ENCODE measurements at places on chromosomes 11 and 22.

DNA sequence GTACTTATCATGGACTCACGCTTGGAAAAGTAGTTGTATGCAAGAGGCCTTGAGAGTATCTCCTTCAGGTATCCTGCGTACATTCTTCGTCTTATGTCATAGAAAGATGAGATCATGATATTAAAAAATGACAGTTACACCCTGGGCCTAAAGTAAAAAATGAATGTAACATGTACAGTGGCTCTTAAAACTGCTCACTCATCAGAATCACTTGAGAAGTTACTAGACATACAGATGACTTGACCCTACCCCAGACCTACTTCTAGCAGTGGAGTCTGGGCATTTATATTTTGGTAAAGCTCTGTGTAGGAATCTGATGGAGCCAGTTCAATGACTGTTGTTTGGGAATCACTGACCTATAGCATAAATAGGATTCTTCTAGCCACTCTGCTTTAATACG, 54.5 kb downstream of the PPME1 start:
- no peak for DNase-seq

- DNase-seq = no peak
These were observed 32.0 kb downstream of the LRRC10B start for GRCh38 chr11:61540528-61540927.

DNA sequence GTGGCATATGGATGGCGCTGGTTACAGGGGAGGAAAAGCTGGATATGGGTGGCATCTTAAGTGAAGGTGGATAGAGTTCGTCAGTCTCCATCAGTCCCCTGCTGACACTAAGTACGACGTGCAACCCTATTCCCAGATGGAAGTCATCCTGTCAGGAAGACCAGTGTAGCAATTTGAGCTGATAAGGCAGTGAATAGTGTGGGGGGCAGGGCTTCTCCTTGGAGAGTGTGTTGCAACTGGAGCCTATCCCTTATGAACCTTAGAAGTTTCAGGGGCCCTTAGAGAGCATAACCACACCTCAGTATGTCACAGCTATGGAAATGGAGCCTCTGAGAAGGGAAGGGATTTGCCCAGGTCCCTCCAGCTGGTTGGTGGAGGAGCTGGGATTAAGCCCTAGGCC, 36.1 kb upstream of the ANKK1 start:
- no peak for DNase-seq

GRCh38 chr22:48517039-48518030, 1310.3 kb downstream of the BRD1 start:
- no peak for DNase-seq

GRCh38 chr11:88806410-88806809, 259.4 kb downstream of the GRM5 start:
- DNase-seq = no peak

- no peak for DNase-seq
These were observed 23.0 kb downstream of the ZFTA start for GRCh38 chr11:63745304-63746170.

DNA sequence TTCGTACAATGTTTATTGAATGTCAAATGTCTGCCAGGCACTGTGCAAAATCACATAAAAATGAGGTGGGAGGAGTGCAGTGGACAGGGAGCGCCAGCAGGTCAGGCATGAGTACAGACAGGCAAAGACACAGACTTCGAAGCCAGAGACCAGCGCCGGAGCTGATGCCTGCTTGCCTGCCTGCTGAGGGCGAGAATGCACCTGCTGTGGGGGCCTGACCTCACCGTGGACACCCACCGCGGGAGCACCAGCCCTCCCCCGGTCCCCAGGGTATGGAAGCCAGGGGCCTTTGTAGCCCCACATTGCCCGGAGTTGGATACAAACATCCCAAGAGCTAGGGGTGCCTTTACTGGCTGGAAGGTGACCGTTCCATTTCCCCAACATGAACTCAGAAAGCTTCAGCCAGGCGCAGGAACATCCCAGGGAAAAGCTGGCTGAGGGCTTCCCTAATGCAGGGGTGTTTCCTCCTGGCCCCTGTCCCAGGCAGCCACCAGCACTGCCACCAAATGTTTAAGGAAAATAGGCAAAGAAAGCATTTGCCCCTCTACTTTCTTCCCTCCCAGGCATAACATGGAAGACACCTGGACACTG, 17.9 kb downstream of the IFITM10 start:
- DNase-seq = no peak

DNA sequence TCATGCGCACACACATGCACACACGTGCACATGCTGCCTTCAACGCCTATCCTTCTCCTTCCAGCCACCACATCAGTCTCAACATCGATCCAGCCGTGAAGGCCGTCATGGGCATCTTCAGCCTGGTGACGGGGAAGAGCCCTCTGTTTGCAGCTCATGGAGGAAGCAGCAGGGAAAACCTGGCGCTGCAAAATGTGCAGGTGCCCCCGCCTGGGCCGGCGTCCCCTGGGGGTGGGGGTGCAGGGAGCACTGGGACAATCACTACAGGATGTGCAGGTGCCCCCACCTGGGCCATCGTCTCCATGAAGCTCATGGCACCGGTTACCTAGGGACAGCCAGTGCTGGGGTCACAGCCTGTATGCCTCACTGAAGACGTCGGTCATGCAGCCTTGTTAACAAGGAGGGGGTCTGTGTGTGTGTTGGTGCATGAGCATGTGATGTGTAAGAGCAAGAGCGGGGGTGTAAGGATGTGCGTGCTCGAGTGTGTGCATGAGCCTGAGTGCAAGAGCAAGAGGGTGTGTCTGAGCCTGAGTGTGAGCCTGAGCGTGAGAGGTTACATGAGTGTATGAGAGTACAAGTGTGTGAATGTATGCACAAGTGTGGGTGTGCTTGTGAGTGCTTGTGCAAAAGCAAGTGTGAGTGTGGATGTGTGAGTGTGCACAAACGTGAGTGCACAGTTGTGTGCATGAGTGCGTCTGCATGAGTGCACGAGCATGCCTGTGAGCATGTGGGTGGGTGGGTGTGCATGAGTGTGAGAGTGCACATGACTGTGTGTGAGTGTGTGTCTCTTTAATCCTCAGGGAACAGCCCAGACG, 31.5 kb downstream of the NADSYN1 start:
- DNase-seq = no peak

- no peak for DNase-seq
These were observed 471.4 kb downstream of the SOX6 start for GRCh38 chr11:15884777-15885540.

- DNase-seq = no peak
These were observed 176.0 kb downstream of the ARHGAP42 start for GRCh38 chr11:100863080-100863581.

DNA sequence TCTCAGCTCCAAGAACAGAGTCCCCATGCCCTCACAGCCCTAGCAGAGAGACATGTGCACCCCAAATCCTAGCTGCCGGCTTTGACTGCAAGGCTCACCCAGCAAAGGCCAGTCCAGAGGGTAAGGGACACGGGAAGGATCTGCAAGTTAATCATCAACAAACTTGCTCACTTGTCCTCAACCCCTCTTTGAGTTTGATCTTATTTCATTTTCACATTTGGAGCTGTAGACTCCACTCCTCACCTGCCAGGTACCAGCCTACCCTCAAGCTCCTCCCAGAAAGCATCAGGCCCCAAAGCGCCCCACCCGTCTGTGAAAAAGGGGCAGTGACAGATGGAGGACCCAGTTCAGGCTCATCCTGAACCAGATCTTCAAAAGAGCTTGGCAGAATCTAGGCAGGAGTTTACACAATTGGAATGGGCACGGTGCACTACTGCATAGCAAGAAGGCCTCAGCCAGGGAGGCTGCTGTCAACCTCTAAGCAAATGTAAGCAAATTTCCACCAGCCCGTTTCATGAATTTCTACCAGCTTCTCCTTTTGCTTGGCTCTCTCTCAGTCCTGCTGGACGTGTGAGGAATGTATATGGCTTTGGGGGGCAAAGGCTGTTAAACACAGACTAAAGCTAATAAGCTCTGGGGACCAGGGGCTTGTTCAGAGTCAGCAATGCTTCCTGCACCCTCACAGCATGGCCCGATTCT, 5.5 kb downstream of the EHD1 start:
- no peak for DNase-seq

DNA sequence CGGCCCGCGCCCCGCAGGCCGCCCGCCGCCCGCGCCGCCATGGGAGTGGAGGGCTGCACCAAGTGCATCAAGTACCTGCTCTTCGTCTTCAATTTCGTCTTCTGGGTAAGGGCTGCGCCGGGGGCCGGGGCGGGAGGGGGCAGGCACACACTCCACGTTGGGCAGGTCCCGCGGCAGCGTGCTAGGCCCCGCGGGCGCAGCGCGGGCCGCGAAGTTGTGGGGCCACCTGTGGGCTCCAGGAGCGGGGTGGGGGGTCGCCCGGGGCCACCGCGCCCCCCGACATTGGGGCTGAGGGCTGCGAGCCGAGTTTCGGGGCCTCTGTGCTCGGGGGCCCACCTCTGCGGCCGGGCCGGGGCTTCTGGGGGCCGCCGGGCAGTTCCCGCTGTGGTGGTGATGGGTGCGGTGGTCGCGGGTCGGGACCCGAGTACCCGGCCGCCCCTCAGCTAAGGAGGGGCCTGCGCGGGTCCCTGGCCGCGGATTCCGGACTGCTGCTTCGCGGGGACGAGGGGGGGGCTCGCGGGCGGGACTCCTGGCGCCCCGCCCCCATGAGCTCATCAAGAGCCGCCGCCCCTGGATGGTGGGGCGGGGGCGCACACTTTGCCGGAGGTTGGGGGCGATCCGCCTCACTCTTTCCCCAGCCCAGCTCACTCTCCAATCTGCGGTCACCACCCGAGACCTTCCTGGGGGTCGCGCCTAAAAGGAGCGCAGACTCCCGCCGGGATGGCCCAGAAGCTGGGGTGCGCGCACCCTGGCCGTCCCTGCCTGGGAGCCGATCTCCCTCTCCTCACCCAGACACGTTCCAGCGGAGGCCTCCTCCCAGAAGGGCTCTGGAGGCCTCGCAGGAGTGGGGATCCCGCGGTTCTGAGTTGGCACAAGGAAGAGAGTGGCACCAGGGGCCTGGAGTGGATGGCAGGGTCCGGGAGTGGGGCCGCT, 667 bp downstream of the CD81 start:
- no peak for DNase-seq

DNA sequence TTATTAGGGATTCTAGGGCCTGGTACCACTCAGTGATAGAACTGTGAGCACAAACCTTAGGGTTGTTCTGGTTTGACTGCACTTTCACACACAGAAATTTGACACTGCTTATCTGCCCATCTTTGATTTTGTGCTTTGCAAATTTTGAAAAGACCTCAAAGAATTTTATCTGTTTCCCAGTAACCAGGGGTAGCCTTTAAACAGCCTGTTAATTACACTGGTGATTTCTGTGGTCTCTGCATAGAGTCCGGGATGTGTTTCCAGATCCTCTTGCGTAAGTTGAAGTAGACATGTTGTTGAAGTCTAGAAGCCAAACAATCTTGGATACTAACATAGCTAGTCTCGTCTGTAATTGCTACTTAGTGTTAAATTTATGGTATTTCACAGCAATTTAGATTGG, 75.3 kb downstream of the C22orf31 start:
- no peak for DNase-seq

DNA sequence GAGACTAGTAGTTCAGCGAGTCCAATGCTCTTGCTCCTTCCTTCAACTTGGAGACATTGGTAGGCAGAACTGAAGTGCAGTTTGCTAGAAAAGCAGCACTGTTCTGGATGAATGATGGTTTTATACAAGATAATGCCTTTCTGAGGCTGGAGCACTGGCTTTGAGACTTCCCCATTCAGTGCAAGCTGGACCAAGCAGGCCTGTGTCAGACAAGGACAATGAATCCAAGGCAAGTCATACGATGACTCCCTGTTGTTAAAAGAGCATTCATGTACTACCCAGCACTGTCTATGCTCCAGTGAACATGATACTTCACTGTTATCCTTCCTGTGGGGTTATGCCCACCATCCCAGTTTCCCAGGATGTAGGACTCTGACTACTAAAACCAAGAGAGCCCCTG, 242.3 kb upstream of the RAG2 start:
- no peak for DNase-seq

GRCh38 chr11:128471138-128471661, 116.2 kb downstream of the ETS1 start:
- DNase-seq = no peak

DNA sequence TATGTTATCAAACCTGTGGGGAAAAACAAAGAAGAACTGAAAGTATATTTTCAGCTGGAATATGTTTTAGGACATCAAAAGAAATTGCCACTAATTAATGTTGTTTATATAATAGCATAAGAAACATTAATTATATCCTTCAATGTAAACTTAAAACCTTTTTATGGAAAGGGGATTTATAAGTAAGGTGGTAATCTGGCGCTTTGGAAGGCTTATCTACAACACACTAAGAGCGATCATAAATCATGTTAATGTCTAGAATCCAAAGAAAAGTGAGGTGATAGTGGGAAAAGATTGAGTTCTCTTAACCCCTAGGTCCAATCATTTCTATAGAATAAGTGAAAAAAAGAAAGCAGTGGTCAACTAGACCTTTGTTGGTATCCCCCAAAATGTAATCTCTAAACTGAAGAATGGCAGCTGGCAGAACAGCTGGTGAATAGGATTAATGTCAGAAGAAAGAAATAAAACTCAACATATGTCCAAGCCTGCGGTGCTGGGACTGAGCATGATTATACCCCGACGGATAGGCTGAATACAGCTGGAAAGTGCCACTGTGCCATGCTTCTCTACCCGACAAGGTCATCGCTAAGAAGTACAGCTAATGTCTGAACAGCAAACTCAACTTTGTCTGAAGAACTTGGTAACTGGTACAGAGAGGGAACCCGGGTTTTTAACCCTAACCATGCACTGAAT, 64.0 kb downstream of the SOX6 start:
- no peak for DNase-seq

DNA sequence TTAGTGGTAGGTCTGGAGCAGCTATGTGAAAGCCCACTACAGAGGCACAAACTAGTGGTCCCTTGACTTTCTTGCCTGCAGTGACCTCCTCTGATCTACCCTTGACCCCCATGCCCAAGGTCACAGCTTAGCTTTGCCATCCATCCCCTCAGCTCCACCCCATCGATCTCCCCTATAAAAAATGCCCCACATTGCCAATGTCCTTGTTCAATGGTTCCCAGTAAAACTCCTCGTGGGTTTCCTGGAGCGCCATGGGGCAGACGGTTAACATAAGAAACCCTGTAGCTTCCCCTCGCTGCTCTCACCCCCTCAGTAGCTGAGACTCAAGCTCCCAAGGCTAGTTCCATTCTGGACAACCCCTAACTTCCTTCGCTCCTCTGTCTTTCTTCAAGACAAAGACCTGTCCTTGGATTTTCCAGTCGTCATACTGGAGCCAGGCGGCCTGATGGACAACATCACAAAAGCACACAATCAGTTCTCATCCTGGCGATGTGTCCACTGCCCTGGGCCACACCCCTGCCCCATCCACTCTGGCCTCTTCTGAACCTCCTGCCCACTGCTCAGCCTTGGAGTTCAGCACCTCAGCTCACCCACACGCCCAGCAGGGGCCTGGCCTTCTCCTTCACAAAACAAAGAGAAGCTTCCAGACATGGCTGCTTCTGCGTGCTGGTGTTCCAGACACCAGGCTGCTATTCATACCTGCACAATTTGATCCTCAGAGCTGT, 1429.3 kb downstream of the BRD1 start:
- DNase-seq = no peak

DNA sequence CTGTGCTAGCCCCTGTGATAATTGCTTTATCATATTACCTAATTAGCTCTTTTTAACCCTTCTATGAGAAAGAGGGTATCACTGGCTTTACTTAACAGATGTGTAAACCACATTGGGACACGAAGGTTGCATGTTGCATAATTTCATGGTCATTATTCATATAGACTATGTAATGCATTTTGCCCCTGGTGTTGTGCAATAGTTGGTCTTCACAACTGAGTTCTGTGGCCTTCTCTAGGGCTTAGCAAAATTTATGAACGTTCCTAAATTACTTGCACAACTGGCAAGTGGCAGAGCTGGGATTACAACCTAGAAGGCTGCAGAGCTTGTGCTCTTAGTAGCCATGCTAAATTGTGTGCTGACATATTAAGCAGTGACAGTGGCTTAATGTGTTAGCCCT, 34.6 kb upstream of the PDGFD start:
- no peak for DNase-seq

Measured in cortex of kidney (tissue), 1 donor.